Right lung (tissue), 10 donors: ENCODE measurements at places on chromosomes 7 and 10.
A peak's percentile ranks its signal among the peaks of the same experiment; 100 is the strongest.

DNA sequence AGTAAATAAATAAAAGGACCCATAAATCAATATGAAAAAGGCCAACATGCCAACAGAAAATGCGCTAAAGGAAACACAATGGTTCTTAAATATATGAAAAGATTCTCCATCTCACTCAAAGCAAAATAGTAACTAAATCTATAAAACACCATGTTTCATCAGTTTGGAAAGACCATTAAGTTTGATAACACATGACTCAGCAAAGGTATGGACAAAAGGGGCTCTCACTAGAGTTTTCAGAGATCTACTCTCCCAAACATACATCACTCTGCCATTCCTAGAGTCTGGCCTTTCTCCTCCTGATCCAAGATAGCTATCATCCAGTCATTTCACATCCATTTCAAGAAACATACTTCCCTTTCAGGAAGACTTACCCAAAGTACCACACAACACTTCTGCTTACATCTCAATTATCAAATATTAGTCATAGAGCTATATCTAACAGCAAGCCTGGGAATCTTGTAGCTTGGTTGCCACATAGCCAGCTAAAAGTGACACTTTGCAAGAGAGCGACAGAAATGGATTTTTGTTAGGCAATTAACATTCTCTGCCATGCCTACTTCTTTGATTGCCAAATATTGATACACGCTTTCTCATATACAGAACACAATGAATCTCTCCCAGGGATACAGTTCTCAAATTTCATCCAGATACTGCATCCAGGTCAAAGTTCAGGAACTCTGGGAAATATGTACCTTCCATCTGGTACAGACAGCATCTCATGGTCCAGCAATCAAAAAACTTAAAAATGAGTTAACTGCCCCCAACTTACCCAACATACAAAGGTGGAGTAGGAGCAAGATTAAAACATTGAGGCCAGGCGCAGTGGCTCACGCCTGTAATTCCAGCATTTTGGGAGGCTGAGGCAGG, 28.8 kb downstream of the TOMM7 start:
- DNase-seq: no peak

DNA sequence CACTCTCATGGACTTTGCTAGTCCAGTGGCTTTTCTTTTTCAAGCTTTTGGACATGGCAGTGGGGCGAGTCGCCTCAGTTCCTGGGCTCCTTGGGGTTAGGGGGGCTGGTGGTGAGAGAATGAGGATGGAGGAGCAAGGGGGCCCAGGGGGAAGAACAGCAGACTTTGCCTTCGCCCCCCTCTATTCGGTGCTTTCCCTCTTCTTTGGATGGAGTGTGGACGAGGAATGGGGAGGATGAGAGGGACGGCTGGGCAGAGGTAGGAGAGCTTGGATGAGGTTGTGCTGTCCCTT, 255 bp downstream of the MAGI2 start:
- DNase-seq: no peak

DNA sequence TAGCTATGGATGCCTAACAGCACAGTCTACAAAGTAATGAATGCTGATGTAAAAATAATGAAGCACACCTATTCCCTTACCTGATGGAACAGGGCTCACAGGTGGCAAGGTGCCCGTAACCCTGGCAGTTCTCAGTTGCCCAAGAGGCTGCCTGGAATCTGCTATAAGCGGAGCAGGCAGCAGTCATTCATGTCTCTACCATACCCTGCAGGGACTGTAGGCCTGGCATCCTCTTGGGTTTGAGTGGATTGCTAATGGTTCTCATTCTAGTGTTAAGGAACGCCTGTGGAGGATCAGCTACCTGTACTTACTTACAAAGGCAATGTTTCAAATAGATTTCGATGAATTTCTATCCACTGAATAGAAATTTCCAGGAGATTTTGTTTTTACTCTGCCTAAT, 38.4 kb downstream of the BAIAP2L1 start:
- no peak for DNase-seq

DNA sequence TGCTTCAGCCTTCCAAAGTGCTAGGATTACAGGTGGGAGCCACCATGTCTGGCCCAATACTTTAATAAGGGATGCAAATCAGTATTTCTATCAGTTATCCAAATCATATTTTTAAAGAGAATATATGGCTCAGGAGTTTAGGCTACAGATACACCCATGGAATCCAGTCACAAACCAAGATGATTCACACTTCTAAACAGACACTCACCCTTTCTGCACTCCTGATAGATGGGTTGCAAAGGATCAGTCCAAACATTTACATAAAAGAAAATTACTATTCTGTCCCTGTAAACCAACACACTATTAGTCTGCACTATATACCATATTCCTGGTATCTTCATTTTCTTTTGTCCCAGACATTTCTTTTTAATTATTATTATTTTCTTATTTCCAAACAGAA, 2.2 kb downstream of the MORN4 start:
- DNase-seq: no peak

- DNase-seq: no peak
Measured at GRCh38 chr10:27380929-27381358, 123.2 kb upstream of the RAB18 start.

DNA sequence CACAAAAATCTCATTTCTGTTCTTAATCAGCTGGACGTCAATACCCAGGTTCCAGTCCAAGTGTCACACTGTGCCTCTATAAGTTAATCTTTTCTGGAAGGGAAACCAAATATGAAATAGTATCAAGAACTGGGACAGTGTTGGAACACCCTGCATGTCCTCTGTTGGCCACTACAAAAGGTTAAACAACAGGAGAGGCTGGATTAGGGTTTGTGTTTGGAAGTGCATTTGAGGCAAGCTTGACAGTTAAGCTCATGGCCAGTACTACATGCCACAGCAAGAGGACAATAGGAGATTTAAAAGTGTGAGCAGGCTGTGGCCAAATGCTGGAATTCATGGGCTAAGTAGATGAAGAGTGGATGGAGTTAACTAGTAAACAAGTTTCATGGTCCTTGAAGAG, 751.5 kb downstream of the AUTS2 start:
- no peak for DNase-seq

DNA sequence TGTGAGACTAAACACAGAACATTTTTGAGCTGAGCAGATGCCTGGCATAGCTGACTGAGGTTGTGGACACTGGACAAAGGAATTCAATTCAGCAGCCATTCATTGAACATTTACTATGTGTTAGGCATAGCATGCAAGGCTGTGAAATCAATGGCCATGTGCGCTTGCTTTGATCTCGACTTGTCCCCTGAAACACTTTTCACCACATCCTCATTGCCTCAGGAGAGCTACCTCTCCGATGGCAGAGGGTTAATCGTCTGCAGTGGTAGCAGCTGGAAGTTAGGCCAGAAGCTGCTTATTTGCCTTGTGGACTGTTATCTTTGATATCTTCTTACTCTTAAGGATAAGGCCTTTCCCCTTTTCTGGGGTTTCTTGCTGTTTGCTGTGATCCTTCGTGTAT, 297.8 kb downstream of the AUTS2 start:
- no peak for DNase-seq

- DNase-seq: no peak
Measured at GRCh38 chr10:89853781-89854191, 152.4 kb downstream of the KIF20B start.

- DNase-seq: peak; percentile 21
Measured at GRCh38 chr7:16646472-16647072, 591 bp downstream of the BZW2 start.

DNA sequence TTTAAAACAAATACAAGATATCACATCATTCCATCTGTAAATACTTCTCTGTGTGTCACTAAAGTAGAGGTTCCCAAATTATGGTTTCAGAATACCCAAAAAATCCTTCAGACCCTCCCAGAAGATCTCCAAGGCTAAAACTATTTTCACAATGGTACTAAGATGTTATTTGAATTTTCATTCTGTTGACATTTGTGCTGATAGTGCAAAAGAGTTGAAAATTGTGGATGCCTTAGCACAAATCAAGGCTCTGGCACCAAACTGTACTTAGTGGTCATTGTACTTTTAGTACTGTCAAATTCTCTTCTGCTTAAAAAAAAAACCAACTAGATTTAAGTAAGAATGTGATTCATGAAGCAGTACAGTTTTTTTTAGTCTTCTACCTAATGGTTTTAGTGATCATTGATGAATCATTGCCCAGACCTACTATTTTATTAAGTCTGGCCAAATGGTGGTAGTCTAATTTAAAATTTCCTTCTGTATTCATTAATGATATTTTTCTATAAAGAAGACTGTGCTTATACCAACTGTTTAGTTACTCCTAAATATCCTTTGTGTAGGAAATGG, 50.5 kb downstream of the TPST1 start:
- no peak for DNase-seq

DNA sequence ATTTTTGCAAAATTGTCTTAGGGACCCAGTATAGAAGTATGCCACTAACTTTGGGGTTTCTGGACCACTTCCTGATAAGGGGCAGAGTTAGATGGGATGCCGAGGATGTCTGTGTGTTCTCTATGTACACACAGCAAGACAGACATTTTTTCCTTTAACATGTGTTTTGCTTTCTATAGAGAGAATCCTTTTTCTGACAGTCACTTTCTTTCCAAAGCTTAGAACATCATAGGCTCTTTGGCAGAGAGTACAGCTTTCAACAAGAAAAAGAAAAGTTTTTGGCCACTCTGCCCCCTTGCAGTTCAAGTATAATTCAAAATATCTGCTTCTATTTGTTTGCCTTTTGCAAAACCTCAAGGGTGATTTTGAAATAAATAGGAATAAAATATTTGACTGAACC, 44.1 kb downstream of the PAPSS2 start:
- no peak for DNase-seq

DNA sequence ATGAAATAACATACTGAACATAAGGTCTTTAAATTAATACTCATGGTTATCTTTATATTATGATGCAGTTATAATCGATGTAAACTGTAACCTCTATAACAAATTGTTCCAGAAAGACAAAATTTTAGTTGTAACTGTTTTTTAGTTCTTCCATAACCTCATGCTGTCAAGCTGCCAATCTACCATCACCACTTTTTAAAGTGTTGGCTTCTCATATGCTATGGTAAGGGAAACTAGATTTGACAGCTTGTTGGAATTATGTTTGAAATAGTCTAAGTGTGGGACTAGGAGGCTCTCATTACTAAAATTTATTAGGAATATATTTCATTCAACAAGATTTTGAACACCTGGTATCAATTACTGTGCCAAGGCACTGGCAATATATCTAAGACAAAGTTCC, 105.4 kb downstream of the NRBF2 start:
- no peak for DNase-seq

DNA sequence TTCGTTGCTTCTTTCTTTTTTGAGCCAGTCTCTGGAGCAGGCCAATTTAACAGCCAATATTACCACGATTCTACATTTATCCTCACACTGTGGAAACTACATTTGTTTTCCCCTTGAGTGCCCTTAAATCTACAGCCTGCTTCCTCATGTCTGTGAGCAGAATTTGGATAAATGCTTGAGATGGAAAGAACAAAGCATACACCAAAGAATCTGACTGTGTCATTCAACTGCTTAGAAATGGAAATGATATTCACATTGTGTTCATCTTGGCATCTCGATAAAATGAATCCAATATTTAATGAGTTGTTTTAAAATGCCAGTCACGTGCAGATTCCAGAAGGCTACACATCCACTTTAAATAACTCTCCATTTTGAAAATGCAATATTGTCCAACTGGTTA, 41.0 kb upstream of the GSDME start:
- DNase-seq: no peak

DNA sequence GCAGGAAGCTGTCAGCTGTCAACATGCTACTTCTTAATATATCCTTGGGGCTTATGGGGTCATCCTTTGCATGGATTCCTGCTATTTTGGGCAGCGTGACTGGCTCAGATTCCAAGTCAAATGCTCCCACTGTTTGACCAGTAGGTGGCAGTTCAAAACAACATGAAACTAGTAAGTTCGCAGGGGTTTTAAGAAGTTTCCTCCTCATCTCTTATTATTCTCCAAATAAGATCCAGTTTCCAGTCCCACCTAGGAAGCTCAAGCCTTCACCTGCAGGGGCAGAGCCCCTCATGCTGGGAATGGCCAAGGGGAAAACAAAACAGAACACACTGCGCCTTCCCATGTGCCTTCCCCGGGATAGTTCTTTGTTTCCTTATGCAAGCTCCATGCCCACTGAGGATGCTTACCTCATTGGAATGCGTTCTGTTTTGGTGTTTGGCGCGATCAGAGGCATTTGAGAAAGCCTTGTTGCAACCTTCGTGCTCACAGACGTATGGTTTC, 259.8 kb downstream of the GLI3 start:
- DNase-seq: peak; percentile 56

GRCh38 chr7:20260223-20260622, 43.0 kb upstream of the MACC1 start:
- DNase-seq: peak; percentile 78

DNA sequence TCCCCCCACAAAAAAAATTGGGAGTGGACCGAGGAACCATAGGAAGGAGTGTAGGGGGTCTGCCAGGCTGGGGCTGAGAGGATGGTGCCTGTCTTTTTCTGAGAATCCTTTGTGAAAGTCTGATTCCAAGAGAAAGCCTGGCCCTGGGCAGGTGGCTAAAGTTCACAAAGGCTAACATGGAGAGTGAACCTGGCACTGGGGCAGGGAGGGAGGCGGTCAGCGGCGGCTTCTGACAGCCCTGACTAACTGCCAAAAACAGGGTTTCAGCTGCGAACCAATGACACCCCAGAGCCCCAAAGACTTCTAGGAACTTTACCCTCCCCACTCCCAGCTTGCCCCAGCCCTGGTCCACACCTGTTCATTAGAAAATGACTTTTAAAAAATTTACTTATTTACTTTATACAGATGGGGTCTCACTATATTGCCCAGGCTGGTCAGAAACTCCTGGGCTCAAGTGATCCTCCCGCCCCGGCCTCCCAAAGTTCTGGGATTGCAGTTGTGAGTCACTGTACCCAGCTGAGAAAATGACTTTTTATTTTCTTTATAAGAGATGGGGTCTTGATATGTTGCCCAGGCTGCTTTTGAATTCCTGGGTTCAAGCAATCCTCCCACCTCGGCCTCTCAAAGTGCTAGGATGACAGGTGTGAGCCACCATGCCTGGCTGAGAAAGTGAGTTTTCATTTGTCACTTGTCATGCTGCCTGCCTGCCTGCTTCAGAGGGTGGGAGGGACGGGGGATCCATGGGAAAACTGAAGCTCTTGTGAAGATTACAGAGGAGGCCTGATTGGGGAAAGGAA, 61.0 kb upstream of the DUSP5 start:
- DNase-seq: no peak

- DNase-seq: no peak
Measured at GRCh38 chr7:27627146-27627545, 35.5 kb downstream of the HIBADH start.

GRCh38 chr7:2607923-2608904, 23.6 kb upstream of the TTYH3 start:
- DNase-seq: no peak

- DNase-seq: no peak
Measured at GRCh38 chr10:102595897-102596296, 48.4 kb upstream of the TRIM8 start.

DNA sequence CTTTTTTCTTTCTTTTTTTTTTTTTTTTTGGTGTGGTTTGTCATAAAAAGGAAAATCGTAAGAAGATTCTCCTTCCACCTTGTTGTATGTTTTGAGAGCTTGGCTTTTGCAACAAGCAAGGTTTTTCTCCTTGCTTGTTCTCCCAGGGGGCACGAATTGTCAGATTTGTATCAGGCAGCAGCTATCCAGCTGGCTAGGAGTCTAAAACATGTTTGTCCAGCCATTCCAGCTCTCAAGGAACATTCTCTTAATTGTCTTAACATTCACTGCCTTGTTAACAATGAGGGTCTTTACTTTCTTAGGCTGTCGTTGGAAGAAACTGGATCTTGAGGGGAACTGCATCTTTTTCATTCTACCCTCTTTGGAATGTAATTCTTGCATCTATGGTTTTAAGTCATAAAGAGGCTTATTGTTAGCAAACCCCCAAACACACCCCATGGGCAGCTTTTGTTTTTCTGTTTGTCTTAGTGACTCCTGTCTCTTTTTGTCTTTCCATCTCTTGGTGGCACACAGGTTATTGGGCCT, 14.6 kb downstream of the SHTN1 start:
- no peak for DNase-seq
